ENCODE measurements at places on chromosomes 16 and 17. TPM values are rescaled to one million over a fixed set of nuclear protein-coding genes. Genes with fewer than 3 reads are reported as not detected.

Gene CDR2
- 24.4 TPM for total RNA-seq

Gene CCL1
- total RNA-seq: not detected

Gene TMC5
- 2.7 TPM for total RNA-seq

- DNase-seq: no peak
Measured at GRCh38 chr17:47286198-47286914, 32.7 kb downstream of the ITGB3 start.

DNA sequence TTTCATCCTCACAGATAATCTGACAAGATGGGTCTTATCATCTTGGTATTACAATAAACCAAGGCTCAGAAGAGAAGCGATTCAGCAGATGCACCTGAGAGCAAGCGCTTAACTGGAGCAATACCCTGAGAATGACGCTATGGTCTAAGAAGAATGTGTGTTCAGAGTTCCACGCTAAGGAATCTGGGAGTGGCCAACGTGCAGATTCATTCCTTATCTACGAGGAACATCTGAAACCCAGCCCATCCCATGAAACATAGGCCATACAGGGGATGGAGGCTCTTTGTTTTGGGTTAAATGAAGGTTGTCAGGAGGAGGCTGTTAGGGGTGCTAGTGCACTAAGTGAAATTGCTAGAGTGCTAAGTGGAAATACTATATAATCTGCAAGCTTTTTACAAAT lies 28.5 kb upstream of the KDM8 start:
- no peak for DNase-seq

Measured in uterus (tissue), 4 donors.